ENCODE measurements at places on chromosomes 6 and 20.

GRCh38 chr6:156197513-156197912 lies 579.7 kb upstream of the ARID1B start:
- no peak for DNase-seq

DNA sequence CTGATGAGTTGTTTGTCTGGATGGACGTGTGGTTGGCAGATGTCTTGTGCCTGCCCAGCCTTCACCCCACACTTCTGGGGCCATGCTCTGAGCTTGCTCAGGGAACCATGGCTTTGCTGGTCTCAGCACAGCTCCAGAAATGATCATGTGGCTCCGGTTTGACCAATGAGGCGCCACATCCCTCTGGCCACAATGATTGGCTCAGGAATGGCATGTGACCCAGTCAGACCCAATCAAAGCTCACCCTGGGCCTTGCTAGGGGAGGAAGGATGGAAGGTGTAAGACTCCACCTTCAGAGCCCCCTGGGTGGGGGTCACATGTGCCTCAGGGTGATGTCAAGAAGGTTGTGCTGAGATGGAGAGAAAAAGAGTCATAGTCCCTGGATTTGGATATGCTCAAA lies 281.6 kb upstream of the SULF2 start:
- DNase-seq, result no peak

DNA sequence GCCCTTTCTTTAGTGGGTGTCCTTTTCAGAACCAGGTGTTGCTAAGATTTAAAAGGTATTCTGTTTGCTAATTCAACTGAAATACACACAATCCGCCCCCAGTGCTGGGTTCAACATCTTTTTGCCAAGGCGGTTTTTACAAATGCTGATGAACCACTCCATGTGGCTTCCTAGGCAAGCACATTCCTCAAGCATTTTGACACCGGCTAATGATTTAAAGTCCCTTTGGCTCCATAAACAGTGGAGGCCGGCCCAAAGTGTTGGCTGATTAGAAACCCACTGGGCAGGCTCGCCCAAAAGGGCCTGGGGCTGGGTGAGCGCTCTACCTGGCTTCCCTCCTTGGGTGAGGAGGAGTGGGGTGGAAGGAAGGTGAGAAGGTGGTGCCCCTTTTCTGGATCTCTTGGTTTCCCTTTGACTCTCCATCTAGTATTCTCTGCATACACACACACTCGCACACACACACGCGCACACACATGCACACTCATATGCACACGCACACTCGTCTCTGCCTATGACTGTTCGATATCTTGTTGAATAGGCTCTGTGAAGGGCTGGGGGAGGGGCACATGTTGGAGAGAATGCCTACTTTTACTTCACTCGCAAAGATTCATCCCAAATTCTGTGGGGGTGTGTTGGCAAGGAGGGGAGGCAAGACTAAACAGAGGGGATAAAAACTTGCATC lies 66.7 kb upstream of the ARMC2 start:
- DNase-seq, result no peak

- DNase-seq, result peak; percentile 82
These were observed 91.2 kb downstream of the PLCB1 start for GRCh38 chr20:8223091-8223870.

DNA sequence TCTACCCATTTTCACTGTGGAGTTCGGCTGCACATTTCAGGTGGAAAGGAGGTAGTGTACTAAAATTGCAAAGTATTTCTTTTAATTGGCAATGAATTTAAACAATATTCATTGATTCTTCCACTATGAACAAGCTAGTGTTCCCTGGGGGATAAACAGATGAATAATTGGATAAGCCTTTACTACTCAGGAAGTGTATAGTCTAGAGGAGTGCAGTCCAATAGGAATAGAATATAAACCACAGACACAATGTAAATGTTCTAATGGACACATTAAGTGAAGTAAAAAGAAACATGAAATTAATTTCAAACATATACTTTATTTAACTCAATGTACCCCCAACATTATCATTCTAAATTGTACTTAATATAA lies 28.7 kb downstream of the SGK1 start:
- no peak for DNase-seq

DNA sequence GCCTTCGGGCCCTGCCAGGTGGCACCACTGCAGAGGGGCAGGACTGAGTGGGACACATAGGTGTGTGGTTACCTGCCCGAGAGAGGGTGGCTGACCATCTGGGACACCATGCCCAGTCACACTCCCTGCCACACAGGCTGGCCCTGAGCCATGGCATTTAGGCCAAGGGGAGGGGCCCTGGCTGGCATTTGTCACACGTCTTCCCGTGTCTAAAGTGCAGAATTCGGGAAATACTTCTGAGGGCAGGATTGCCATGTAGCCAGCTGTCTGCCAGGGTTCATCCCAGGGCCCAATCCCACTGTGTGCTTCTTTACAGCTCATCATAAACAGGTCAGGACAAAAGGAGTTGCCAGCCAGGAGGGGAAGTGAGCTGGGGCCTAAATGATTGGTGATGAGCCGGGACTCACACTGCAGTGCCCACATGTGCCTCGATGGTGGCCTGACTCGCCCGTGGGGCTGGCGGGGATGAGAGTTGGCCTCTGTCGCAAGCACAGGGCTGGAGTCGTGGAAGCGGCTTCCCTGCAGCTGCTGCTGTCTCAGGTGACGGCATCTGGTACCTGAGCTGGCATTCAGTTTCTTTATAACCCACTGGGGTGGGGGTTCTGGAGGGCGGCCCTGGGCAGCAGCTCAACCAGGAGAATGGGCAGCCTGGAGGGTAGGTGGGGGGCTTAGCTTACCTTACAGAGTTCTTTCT lies 5.9 kb upstream of the UNC93A start:
- DNase-seq, result no peak

- no peak for DNase-seq
These were observed 214.3 kb downstream of the ARHGAP18 start for GRCh38 chr6:129495652-129496051.

GRCh38 chr6:46376562-46377061 lies 114.6 kb downstream of the RCAN2 start:
- DNase-seq, result no peak

- DNase-seq, result no peak
These were observed 20.4 kb upstream of the NOTCH4 start for GRCh38 chr6:32244270-32244669.

GRCh38 chr20:52439375-52439774 lies 247.8 kb upstream of the ZFP64 start:
- no peak for DNase-seq

DNA sequence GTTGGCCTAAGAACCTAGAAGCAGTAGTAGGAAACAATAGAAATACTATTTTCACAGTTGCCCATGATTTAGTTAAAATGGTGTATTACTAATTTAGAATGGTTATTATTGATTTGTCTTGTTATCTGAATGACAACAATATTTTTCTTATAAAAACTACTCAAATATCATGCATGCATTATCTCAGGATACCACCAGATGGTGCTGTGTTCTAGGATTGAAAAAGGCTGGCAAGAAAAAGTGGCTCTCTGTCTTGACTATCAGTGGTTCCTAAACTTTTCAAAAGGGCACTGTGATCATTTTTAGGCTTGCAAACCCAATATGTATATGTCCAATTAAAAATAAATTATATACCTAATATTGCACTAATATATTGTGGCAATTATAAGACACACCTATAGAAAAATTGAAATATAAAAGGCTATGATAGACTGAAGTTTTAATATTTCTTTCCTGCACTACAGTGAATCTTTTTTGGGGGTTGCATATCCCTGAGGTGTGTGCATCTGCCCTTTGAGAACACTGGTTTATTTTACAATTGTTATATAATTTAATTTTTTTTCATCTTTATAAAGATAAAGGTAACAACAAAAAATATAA lies 131.7 kb upstream of the MLIP start:
- no peak for DNase-seq

DNA sequence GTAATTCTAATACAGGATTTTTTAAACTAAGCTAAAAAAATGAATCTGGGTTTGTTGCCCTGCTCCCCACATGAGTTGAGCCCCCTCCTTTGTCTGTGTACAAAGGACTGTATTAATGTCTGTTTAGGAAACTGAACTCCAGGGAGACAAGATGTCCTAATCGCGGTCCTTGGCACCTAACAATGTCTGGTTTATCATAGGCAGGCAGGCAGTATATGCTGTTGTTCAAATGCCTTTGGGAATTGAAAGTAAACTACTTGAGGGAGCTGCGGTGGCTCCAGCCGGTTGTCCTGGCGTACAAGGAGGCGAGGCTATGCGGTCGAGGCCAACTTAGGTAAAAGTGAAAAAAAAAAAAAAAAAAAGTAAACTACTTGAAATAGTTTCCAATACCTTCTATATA lies 98.5 kb downstream of the TULP4 start:
- DNase-seq, result no peak

GRCh38 chr6:23547851-23548250 lies 578.2 kb upstream of the NRSN1 start:
- no peak for DNase-seq

DNA sequence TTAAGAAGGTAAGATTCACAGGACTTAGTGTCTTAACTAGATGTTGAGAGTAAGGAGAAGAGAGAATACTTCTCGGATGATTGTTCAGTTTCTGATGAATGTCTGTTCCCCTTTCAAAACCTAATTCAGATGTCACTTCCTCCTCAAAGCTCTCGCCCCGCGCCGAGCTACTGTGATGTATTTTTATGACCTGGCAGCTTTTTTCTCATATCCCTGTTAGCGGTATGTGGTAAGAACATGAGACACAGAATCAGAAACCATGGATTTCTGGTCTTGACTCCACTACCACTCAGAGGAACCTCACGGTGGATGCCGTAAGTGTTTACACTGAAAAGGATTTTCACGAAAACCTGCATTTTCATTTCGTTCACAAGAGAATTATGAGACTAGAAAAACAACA lies 48.4 kb downstream of the CEP43 start:
- no peak for DNase-seq

DNA sequence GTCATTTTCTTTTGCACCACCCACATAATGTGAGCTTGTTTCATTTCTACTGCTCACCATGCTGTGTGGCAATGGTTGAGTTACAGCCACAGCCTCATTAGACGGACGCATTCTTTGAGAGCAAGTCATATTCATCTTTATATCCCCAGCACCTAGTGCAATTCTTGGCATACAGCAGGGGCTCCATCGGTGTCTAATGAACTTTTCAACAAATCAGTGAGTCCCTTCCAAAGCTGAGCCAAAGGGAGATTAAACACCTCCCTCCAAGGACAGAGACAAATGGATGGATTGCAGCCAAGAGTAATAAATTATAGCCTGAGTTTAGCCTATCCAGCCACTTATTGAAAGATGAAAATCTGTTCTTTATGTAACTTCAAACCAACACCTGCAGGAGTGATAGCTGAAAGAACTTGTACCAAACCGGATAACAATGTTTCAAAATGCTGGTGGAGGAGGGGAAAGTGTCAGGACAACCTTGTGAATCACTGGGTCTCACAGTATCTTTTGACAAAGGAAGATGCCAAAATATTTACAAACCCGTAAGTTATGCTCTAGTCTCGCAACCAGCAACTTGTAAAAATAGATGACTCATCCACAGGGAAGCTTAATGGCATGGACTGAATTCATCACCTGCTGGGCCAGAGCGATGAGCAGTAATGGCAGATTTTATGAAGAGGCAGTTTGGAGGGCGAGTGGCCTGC lies 139.0 kb downstream of the PXDC1 start:
- DNase-seq, result peak; percentile 27

DNA sequence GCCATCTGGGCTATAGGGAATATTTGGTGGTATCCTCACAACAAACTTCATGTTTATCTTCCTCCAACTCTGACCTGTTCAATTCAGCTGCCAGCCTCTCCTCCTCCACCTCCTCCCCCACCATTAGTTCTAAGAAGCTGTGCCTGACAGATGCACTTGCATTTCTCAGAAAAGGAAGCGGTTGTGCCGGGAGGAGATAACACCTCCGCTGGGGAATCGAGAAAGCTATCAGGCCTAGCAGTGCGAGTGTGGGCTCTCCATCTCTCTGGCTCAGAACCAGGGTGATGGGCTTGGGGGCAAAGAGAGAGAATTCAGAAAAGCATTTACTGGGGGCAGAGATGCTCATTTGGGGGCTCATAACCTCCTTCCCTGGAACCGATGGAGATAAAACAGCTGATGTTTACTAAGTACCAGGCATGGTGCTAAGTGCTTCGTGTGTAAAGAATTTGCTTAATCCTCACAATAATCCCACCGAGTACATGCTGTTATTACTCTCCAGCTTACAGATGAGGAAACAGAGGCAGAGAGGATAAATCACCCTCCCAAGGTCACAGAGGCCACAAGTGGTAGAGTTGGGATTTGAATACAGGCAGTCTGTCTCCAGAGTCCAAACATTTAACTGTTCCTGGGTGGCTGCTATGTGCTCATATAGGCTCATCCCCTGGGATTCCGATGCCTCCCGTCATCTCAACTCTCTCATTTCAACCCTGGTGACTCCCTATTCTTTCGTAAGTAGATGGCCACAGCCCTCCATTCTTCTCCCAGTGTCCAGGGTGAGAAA lies 38.3 kb downstream of the COX4I2 start:
- no peak for DNase-seq

DNA sequence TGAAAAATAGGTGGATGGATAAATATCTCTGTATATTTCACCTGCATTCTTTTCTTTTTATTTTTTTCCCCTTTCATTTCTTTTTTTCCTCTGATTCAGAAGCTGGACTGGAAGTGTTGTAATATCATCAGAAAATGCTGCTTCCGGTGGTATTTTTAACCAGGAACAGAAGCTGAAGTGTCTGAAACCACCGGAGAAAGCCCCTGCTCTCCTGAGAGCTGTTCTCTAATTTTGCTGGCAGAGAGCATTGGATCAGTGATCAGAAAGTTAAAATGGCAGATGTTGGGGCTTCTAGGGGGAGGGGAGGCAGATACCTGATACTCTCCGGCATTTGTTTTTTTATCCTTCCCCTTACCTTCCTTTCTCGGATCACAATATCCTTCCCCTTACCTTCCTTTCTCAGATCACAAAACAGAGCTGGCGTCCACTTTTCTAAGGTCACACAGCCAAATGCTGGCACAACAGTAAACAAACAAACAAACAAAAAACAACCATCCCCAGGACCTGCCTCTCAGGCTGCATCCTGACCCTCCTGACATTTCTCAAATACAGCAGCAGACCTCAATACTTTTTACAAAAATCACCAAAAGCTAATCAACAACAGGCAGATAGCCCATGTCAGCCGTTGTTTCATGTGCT lies 143.2 kb upstream of the ZNF217 start:
- no peak for DNase-seq

- DNase-seq, result no peak
These were observed 44.0 kb upstream of the MARCKS start for GRCh38 chr6:113813142-113813541.

DNA sequence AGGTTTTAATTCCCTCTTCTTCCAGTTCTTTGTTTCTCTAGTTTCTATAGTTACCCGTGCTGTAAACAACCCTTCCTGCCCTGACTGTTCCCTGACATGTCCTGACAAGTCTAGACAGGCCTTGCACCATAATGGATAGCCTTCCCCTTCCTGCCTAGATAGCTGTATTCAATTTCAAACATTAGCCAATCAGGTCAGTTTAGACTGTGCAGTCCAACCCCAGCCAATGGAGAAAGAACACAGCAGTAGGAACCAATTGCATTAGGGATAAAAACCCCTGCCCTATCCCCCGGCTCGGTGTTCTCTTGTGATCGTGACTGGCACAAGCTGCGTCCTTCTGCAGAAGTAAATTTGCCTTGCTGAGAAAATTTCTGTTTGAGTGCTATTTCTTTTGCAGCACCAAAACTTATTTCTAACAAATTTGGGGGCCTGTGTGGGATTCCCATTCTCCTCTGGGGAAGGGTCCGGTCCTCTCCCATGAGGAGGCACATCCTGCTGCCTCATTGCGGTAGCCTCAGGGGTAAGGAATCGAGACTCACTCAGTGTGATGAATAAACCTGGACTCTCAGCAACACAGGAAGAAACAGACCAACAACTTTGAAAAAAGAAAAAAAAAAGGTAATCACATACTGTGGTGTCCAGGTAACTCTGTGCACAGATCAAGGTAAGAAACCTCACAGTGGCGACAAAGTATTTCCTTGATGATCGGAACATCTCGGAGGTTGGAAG lies 248.7 kb upstream of the ECI2 start:
- no peak for DNase-seq

All from AG04450 (cell line).